A549 (cell line): ENCODE measurements at places on chromosomes 7 and 10.

- no peak for DNase-seq
Observed at GRCh38 chr7:68434857-68435256, 1163.4 kb upstream of the AUTS2 start.

DNA sequence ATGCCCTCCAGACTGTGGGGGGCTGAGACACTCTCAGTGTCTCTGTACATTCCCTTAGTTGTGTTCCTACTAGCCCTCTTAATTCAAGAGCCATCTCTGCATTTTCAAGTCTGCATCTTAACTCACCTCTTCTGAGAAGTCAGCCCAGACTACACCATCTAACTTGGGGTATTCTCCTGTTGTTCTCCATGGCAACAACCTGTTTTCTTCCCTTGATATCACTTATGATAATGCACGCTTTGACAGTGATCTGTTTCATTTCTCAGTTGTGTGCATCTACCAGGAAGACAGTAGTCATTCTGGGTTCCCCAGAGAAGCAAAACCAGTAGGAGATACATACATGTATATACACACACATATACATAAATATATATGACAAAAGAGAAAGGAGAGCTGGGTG is 707.3 kb upstream of the IGFBP3 start:
- DNase-seq: no peak

GRCh38 chr7:146652176-146652575 is 535.6 kb downstream of the CNTNAP2 start:
- no peak for DNase-seq

DNA sequence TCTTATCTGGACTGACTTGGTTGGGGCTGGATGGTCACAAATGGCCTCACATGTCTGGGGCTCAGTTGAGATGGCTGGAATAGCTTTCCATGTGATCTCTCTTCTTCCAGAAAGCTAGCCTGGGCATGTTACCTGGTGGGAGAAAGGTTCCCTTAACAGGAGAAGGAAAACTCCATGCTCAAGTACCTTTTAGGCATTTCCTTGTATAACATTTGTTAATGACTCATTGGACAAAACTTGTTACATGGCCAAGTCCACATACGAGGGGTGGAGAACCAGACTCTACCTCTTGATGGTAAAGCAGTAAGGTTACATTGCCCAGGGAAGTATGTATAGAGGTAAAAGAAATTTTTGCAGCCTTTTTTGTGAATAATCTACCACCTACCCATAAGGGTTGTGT is 826.4 kb downstream of the LRMDA start:
- no peak for DNase-seq

GRCh38 chr7:93301736-93302135 is 69.6 kb downstream of the VPS50 start:
- DNase-seq: no peak

- DNase-seq: no peak
Observed at GRCh38 chr7:1554333-1555045, 1.5 kb downstream of the TMEM184A start.

DNA sequence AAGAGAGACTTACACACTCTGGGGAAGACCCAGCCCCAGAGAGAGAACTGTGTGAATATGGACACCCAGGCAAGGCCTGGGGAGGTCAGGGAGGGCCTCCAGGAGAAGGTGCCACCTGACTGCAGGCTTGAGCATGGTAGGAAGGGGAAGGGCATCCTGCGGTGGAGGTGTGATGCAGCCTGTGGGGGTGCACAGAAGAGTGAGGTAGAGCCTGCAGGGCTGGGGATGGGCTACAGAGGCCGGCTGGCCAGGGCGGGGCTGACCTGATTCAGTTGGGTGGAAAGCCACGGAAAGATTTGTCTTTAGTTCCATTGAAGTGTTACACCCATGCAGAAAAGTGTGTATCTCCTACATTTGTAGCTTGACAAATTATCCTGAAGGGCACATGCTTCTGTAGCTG is 47.6 kb downstream of the ZMIZ1 start:
- DNase-seq: no peak

DNA sequence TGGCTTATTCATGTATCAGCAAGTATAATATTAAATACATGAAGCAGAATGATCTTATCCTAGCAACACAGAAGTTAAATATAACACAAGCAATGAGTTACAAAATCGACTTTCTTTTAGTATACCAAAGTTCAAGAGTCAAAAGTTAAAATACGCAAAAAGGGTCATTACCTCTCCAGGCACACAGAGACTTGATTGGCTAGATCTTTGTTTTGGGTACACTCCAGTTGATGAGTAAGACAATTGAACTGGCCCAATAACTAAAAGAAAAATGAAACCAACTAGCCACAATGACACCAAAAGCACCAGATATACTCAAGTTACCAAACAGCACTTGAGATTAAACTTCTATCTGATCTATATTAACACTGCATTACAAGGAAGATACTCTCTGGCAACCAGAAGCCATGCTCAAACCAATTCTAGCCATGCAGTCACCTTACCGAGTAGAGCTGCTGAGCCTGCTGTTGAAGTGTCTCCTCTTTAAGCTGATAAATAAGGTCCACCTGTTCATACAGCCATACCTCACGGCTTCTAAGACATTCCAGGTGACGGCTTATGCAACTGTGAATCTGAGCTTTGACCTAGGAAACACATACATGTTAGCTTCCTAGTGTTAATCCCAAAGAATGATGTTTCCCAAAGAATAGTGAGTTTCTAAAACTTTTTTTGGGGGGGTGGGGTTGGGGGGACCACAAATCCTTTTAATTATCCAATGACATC is 15.6 kb downstream of the NCOA4 start:
- no peak for DNase-seq

GRCh38 chr7:44062903-44063295 is 2.5 kb downstream of the PGAM2 start:
- DNase-seq: no peak

DNA sequence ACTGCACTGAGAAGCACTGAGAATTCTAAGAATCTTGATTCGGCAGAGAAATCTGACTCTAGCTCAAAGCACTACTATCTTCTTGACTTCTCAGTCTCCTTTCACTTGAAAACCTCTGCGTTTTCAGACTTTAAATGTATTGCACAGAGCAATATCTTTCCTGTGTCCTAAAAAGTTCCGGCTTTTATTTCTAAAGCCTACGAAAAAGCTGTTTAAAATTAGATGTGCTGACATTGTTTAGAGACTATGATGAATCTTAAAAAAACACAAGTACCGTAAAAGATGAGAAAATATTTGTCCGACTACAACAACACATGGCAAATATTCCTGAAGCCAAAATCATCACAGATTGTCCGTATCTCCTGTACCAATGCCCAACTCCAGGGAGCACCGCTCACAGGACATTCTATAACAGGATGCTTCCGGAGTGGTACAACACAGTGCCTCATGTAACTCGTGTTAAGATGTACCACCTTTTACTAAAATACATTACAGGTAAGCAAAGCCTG is 136.9 kb downstream of the CUBN start:
- DNase-seq: no peak

GRCh38 chr7:112874909-112875308 is 84.7 kb upstream of the TMEM168 start:
- DNase-seq: no peak

DNA sequence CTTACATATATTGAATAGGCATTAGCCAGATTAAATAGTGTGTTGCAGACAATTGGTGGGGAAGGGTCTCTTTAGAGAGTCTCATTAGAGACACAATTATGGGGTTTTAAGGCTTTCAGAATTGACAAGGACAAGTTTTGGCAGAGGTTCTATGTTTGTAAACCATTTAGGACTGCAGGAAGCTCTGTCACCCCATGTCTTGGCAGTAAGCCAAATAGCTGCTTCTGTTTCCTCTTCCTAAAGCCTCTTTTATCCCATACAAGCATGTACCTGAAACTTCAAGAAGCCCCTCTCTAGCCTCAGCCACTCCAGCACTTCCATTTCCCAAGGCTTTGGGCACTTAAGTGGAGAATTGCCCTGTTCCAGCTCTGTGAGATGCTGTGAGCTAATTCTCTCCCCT is 21.8 kb upstream of the LRRC4 start:
- DNase-seq: no peak

GRCh38 chr7:24466168-24466768 is 107.0 kb upstream of the PALS2 start:
- DNase-seq: peak; percentile 7

DNA sequence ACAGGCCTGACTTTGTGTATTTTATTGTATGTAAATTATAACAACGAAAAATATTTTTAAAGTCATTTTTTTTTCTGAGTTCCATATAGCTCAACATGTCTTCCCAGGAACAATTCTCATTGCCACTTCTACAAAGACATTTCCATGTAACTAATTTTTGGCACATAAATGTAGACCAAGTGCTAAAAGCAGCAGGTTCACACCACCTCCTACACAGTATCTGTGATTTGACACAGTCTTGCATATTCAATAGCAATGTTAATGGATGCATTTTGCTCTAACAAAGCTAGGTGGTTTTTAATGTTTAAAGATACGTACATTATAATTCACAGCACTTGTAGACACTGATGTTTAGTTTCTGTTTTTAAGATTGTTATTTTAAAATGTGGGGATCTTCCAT is 346.5 kb downstream of the GPAM start:
- DNase-seq: no peak

- DNase-seq: no peak
Observed at GRCh38 chr7:53596230-53596629, 560.8 kb downstream of the POM121L12 start.

- no peak for DNase-seq
Observed at GRCh38 chr7:38321515-38321944, 48.1 kb upstream of the TARP start.

DNA sequence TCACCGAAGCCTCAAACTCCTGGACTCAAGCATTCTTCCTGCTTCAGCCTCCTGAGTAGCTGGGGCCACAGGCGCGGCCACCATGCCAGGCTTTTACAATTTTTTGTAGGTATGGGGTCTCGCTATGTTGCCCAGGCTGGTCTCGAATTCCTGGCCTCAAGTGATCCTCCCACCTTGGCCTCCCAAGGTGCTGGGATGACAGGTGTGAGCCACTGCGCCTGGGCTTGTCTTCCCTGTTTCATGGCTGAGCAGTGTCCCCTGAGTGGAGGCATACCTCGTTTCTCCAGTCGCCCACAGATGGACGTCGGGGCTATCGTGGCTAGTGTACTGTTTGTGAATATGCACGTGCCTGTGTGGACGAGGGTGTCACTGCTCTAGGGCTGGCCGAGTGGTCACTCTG is 11.3 kb downstream of the INPP5A start:
- DNase-seq: no peak

DNA sequence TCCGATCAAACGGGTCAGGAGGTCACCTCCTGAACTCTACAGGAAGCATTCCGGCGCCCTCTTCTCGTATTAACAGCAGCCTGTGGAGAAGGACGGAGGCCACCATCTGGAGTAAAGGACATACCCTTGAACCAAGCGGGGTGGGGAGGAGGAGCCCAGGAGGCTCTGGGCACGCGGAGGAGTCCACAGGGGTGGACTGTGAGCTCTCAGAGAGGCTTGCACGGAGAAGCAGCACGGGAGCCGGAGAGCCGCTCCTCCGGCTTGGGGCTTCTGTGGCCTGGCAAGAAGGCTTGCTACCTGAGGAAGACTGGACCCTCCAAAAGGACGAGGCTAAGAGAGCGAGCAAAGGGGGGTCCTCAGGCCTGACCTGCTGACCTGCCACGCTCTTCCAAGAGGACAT is 77.9 kb downstream of the MAD1L1 start:
- DNase-seq: no peak

DNA sequence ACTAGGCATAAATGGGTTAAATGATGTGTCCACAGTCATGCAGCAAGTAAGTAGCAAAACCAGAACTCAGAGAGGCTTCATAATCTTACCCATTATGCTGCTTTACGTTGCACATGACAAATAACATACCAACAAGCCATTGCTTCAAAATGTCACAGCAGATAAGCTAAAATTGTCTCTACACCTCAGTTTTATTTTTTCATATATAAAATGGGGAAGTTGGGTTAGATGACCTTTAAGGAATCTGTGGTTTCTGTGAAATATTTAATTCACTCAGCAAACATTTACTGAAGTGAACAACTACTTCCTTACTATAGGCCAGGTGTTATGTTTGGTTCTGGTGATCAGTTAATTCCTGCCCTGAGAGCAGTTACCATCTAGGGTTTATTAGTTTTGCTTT is 2.2 kb upstream of the ASCC1 start:
- no peak for DNase-seq

DNA sequence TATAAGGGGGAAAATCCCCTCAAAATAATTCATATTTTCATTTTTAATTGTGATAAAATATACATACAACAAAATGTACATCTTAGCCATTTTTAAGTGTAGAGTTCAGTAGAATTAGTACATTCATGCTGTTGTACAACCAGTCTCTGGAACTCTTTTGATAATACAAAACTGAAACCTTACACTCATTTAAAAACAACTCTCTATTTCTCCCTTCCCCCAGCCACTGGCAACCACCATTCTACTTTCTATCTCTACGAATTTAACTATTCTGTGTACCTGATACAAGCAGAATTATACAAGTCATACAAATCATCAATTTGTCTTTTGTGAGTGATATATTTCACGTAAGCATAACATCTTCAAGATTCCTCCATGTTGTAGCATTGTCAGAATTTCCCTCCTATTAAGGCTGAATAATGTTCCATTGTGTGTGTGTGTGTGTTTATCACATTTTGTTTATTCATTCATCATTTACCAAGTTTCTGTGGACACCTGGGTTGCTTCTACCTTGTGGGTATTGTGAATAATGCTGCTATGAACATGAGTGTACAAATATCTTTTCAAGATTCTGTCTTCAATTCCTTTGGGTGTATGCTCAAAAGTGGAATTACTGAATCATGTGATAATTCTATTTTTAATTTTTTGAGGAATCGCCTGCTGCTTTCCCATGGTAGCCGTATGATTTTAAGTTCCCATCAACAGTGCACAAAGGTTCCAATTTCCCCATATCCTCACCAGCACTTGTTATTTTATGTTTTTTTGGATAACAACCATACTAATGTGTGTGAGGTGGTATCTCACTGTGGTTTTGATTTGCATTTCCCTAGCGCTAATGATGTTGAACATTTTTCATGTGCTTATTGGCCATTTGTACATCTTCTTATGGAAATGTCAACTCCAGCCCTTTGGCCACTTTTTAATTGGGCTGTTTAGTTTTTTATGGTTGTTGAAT is 4.7 kb upstream of the EBLN1 start:
- DNase-seq: no peak
